ENCODE measurements at places on chromosomes 2 and 18.

GRCh38 chr2:425947-426346 lies 138.1 kb upstream of the ALKAL2 start:
- DNase-seq, result no peak

DNA sequence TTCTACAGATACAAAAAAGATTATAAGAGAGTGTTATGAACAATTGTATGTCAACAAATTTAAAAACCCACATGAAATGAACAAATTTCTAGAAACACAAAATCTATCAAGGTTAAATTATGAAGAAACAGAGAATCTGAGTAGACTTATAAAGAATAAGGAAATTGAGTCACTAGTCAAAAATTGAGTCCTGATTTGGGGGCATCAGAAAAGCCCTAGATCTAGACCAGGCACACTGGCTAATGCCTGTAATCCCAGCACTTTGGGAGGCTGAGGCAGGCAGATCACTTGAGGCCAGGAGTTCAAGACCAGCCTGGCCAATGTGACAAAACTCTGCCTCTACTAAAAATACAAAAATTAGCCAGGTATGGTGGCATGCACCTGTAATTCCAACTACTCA lies 15.3 kb upstream of the SPR start:
- DNase-seq, result no peak

- no peak for DNase-seq
These were observed 706 bp downstream of the LAMA1 start for GRCh38 chr18:7116792-7117389.

DNA sequence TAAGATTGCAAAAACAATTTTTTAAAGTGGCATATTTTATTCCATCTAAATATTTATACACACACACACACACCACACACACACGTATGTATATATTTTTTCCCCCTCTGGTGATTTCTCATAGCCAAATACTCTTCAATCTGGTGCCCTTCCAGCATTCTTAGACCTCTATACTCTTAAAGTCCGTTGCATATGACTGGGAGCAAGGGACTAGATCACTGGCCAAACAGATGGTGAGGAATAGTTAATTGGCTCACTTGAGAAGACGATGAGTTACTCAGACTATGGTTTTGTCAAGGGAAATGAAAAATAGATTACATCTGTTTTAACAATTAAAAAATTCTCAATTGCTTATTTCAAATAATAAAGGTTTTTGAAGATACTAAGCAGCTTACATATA lies 512.5 kb upstream of the LRRTM4 start:
- DNase-seq, result no peak

DNA sequence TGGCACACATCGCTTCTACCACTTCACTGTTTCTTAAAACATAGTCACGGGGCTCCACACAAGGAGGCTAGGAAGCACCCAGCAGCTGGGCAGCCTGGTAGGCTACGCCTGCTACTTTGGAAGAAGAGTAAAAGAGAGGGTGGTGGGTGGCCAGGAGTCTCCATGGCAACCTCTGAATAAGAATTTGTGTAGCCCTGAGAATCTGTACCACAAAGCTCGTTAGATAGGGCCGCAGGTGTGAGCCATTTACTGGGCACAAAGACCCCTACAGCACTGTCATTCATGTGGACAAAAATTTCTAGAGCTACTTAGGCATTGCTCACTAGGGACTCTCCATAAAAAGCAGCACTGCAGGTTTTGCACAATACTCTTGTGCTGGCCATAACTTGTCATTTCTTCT lies 166.4 kb upstream of the MSH6 start:
- no peak for DNase-seq

DNA sequence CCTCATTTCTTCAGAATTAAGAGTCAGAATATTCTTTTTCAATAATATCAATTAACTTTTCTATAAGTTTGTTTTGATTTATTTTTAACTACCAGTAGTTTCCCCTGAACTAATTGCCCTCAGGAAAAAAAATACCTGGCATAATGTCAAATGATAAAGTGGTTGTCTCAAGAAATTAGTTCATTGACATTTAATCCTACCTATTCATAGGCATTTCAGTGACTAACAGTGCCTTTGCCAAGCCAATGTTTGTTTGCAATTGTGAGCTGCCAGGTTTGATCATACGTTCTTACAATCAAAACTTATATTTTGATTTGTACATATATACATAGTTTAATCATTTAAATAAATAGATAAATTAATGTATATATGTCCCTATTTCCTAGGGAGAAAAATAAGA lies 267.3 kb upstream of the MC4R start:
- DNase-seq, result no peak

GRCh38 chr2:224038830-224039079 lies 331 bp downstream of the SERPINE2 start:
- DNase-seq, result no peak

GRCh38 chr2:170118641-170119040 lies 59.3 kb upstream of the MYO3B start:
- DNase-seq, result no peak
